ENCODE measurements at places on chromosomes 2 and 18.

- peaks cover 11% of the 10 kb centered on the region for H3K36me3 ChIP-seq
- DNase-seq, result no peak
- no peak overlapping the region for H3K4me3 ChIP-seq
Observed at GRCh38 chr18:49898421-49898820, 85.1 kb upstream of the ACAA2 start.

DNA sequence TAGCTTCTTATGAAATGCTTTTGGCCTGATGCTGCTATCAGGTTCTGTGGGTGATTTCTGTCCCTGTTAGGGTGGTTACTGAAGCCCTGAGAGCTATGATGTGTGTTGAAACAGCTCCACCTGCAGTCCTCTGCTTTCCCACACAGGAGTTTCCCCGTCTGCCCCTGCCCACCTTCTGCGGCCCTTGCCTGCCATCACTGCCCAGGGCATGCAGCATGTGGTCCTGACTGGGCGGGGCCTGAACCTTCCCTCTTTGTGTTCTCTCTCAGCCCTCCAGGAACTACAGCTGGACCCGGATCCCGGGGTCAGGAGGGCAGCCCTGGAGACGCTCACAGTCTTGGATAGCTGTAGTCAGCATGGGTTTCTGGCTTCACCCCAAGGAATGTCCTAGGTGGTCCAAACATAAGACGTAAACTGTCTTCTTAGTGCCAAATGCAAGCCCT, 21.4 kb downstream of the HJURP start:
- H3K36me3 ChIP-seq, result no peaks in the 10 kb centered on the region
- H3K27ac ChIP-seq, result no peak overlapping the region
- DNase-seq, result no peak
- H3K4me1 ChIP-seq, result no peaks in the 10 kb centered on the region
- no peaks in the 10 kb centered on the region for H3K27me3 ChIP-seq
- no peak overlapping the region for H3K4me3 ChIP-seq

GRCh38 chr2:72745679-72746368, 80.0 kb downstream of the EXOC6B start:
- no peaks in the 10 kb centered on the region for H3K27me3 ChIP-seq
- H3K36me3 ChIP-seq, result no peaks in the 10 kb centered on the region
- H3K4me3 ChIP-seq, result no peak overlapping the region

GRCh38 chr18:12366784-12367183, 10.2 kb downstream of the AFG3L2 start:
- H3K27me3 ChIP-seq, result no peaks in the 10 kb centered on the region
- no peak for DNase-seq
- H3K4me3 ChIP-seq, result no peak overlapping the region
- H3K36me3 ChIP-seq, result no peaks in the 10 kb centered on the region
- no peaks in the 10 kb centered on the region for H3K4me1 ChIP-seq
- no peak overlapping the region for H3K27ac ChIP-seq

DNA sequence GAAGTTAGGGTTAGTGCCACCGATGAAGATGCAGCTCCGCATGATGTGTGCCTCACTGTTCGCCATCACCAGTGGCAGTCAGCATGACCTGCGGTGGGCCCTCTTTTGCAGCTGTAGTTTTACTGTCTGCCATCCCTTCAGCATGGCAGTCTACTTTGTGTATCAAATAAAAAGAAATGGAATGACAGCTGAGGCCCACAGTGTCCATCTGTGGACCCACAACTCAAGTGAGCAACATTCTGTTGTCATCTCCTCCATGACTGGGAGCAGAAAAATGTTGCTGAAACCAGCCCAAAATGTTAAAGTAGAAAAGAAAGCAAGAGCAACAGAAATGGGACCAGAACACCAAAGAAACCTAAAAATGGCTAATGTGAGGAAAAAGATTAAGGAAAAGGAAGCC, 128.7 kb downstream of the MEP1B start:
- H3K4me3 ChIP-seq, result no peak overlapping the region
- no peak for DNase-seq
- no peaks in the 10 kb centered on the region for H3K36me3 ChIP-seq
- peaks cover 14% of the 10 kb centered on the region for H3K4me1 ChIP-seq
- no peak overlapping the region for H3K27ac ChIP-seq

DNA sequence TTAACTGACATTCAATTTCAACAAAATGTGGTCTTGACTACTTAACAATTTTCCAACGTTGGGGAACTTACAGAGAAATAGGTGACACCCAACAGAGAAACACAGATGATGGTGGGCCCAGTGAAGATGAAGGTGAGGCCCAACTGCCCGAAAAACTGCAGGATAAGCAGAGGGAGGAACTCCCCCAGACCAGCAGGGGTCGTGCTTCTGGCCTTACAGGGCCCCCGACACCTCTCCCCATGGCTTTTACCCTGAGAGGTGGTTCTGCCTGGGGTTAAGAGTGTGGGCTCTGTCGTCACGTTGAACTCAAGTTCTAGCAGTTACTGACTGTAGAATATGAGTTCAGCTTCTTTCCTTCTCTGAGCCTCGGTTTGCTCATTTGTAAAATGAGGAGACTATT, 119.5 kb upstream of the SMIM21 start:
- no peaks in the 10 kb centered on the region for H3K4me1 ChIP-seq
- DNase-seq, result no peak
- H3K36me3 ChIP-seq, result no peaks in the 10 kb centered on the region

- no peaks in the 10 kb centered on the region for H3K27me3 ChIP-seq
- no peak for DNase-seq
- H3K4me3 ChIP-seq, result no peak overlapping the region
- H3K36me3 ChIP-seq, result no peaks in the 10 kb centered on the region
- no peak overlapping the region for H3K27ac ChIP-seq
- H3K4me1 ChIP-seq, result no peaks in the 10 kb centered on the region
Observed at GRCh38 chr2:101415220-101415619, 27.9 kb upstream of the CREG2 start.

DNA sequence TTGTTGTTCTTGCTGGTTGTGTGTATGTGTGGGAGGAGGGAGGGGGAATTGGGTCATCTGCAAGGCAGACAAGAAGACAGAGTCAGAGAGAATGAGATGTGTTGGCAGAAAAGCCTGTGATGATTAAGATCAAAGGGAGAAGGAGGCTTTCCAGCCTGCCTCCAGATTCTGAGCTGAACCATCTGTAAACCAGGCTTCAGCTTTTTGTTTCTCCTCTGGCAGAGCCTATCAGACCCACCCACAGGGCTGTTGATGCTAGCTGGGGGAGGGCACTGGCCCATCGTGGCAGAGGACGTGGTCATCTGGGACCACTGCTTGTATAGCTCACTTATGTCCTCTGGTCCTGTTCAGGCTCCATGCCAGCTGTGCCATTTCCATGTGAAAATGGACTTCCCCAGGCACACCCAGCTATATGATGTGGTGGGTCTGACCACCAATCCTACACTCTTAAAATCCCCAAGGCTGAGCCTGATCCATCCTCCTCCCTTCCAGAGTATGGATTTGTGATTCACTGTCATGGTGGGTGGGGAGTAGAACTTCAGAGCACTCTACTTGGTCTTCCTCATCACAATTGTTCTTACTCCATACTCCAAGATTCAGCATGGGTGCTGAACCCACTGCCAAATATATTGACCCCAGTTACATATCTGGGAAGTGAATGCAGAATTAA, 27.8 kb upstream of the COL6A3 start:
- peaks cover 22% of the 10 kb centered on the region for H3K4me1 ChIP-seq
- H3K4me3 ChIP-seq, result no peak overlapping the region
- DNase-seq, result no peak
- peak overlapping the region; percentile 83 for H3K27ac ChIP-seq

GRCh38 chr18:45774065-45774521, 50.1 kb downstream of the SLC14A1 start:
- DNase-seq, result no peak
- H3K36me3 ChIP-seq, result no peaks in the 10 kb centered on the region
- H3K27ac ChIP-seq, result no peak overlapping the region
- no peaks in the 10 kb centered on the region for H3K27me3 ChIP-seq
- no peak overlapping the region for H3K4me3 ChIP-seq

DNA sequence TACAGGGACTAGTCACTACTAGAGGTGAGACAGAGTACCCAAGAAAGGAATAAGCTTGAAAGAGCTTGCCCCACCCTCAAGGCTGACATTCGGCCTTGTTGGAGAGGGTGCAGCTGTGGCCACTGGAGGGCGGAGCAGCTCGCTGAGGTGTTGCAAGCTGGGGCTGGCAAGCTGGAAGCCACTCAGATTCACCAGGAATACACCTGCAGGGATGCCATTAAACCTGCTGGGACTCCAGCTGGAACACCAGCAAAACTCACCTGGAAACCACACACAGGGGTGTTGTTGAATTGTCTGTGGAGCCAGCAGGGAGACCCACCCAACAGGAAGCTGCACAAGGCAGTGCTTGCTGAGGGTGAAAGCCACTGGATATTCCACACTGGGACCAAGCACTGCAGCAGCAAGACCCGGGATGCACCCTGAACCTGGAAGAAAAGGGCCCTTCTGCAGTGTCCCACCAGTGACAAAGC, 26.1 kb downstream of the KCTD18 start:
- no peaks in the 10 kb centered on the region for H3K27me3 ChIP-seq
- DNase-seq, result no peak
- no peak overlapping the region for H3K4me3 ChIP-seq
- no peaks in the 10 kb centered on the region for H3K36me3 ChIP-seq
- H3K27ac ChIP-seq, result no peak overlapping the region

GRCh38 chr18:58525517-58525916, 103.4 kb downstream of the ALPK2 start:
- H3K27me3 ChIP-seq, result no peaks in the 10 kb centered on the region
- H3K4me3 ChIP-seq, result no peak overlapping the region
- H3K36me3 ChIP-seq, result no peaks in the 10 kb centered on the region
- no peak overlapping the region for H3K27ac ChIP-seq
- no peaks in the 10 kb centered on the region for H3K4me1 ChIP-seq
- DNase-seq, result no peak

DNA sequence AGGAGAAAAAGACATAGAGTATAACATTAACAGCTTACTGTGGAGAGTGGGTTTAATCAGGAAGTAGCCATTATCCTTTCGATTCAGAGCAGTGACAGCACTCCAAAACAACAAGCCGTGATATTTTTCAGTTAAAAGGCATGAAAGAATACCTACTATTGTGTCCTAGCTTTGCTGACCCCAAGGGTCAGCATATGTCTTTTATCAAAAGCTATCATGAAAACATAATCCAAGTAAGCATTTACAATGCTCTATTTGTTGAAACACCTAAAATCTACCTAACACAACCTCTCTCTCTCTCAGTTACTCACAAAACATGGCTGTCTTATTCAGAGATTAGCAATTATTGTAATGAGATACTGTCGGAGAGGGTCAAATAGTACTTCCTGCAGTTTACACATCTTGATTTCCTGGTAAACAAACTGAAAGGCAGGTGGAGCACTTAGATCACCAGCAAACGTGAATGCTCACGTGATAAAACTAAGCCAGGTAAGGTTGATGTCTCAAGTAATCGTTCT, 100.0 kb downstream of the BAZ2B start:
- no peak for DNase-seq
- H3K27me3 ChIP-seq, result no peaks in the 10 kb centered on the region
- H3K36me3 ChIP-seq, result no peaks in the 10 kb centered on the region

GRCh38 chr2:39142904-39143605, 22.2 kb upstream of the SOS1 start:
- no peaks in the 10 kb centered on the region for H3K4me1 ChIP-seq
- H3K4me3 ChIP-seq, result no peak overlapping the region
- H3K27ac ChIP-seq, result no peak overlapping the region
- no peaks in the 10 kb centered on the region for H3K36me3 ChIP-seq

DNA sequence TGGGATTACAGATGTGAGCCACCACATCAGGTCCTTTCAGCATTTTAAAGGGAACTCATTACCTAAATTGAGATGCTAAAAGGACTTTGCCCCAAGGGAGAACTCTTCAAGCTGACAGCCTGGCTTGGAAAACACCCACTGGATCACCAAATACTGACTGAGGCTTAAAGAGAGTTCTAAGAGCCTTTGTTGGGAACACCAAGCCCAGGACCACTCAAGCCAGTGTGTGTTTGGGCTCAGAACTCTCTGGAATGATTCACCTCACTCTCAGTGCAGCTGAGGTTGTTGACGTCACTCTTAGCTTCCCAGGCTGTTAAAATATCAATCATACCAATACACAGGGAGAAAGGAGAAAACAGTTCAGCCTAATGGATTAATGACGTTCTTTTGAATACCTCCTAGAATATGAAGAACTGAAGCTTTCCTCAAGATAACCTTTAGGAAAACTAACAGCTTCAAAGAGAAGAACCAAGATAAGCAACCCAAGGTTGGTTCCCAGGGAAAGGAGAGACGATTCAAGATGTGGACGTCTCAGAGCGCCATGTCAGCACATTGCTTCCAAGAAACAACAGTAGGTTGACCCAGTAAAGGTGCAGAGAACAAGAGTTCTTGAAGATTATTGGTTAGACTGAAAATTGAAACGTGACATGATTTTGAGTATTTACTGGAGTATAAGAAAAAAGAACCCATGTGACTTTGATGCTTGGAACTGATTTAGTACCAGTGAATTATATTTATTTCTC, 48.0 kb upstream of the MGAT4A start:
- H3K27ac ChIP-seq, result no peak overlapping the region
- no peaks in the 10 kb centered on the region for H3K36me3 ChIP-seq
- no peak for DNase-seq
- no peaks in the 10 kb centered on the region for H3K27me3 ChIP-seq
- H3K4me3 ChIP-seq, result no peak overlapping the region
- no peaks in the 10 kb centered on the region for H3K4me1 ChIP-seq

- H3K4me3 ChIP-seq, result no peak overlapping the region
- peaks cover 52% of the 10 kb centered on the region for H3K4me1 ChIP-seq
- peaks cover 27% of the 10 kb centered on the region for H3K27me3 ChIP-seq
- H3K27ac ChIP-seq, result no peak overlapping the region
- no peaks in the 10 kb centered on the region for H3K36me3 ChIP-seq
- no peak for DNase-seq
Observed at GRCh38 chr2:174330945-174331594, 3.7 kb upstream of the SP9 start.

- no peaks in the 10 kb centered on the region for H3K36me3 ChIP-seq
- H3K27ac ChIP-seq, result no peak overlapping the region
- no peak for DNase-seq
Observed at GRCh38 chr2:48540237-48540935, 10.4 kb downstream of the STON1 start.

GRCh38 chr18:44912740-44913478, 232.2 kb downstream of the SETBP1 start:
- peaks cover 34% of the 10 kb centered on the region for H3K4me1 ChIP-seq

DNA sequence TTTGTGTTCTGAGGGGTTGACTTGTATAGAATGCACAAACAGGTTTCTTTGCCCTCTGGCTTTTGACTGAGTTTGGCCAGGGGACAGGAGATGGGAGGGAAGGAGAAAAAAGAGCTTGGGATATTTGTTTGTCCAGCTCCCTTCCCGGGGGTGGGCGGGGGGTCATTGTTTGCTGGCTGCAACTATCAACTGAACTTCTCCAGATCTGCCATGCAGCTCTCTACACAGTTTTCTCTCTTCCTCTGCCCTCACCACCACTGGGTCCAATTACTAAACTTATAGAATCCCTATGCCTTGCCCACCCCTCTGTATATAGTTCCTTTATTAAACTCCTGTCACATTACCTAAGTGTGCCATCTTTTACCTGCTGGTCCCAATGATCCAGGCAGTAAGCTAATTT, 32.8 kb upstream of the CHN1 start:
- DNase-seq, result no peak
- H3K27me3 ChIP-seq, result no peaks in the 10 kb centered on the region
- H3K27ac ChIP-seq, result no peak overlapping the region

Data from vagina (tissue), 2 donors.